ENCODE measurements at places on chromosomes 13 and 19.

- DNase-seq, result no peak
Measured at GRCh38 chr13:34409496-34410182, 532.4 kb upstream of the NBEA start.

DNA sequence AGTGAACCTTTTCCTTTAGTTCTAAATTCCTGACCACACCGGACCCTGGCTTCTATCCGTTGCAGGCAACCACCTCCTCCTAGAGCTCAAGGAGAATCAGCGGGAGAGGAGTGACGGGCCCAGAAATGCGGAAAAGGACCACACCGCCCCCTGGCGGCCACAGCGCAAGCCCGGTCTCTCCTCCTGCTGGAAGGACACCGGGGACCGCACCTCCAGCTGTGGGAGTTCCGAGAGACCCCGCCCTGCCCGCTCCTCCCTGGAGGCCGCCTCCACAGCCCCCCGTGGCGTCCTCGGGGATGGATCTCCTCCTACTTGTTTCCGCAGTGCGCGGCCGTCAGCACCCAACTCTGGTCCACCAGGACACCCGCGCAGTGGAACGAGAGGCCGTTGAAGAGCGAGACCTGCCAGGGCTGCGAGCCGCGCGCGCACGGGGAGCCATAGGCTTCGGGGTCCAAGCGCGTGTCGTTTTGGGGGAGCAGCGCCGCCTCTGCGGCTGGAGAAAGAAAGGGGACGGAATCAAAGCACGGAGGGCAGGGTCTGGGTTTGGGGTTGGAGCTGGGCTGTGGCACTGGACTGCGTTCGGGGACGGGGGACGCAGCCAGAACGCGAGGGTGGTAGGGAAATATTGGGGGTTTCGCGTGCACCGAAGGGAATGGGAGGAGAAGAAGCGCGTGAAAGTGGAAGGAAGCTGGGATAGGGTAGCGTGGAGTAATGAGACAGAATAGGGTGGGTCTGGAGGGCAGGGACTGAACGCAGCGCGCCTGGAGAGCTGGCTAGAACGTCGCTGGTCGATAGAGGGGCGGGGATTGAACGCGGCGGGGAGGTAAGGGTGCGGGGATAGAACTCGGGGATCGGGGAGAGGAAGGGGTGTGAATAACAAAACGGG is 2.5 kb downstream of the KLK10 start:
- DNase-seq, result peak; percentile 71

GRCh38 chr19:6358003-6358402 is 3.3 kb upstream of the CLPP start:
- DNase-seq, result no peak

- peak; percentile 88 for DNase-seq
Measured at GRCh38 chr19:3986260-3987041, 1.2 kb upstream of the EEF2 start.

- DNase-seq, result no peak
Measured at GRCh38 chr13:108154421-108154858, 60.9 kb downstream of the LIG4 start.

DNA sequence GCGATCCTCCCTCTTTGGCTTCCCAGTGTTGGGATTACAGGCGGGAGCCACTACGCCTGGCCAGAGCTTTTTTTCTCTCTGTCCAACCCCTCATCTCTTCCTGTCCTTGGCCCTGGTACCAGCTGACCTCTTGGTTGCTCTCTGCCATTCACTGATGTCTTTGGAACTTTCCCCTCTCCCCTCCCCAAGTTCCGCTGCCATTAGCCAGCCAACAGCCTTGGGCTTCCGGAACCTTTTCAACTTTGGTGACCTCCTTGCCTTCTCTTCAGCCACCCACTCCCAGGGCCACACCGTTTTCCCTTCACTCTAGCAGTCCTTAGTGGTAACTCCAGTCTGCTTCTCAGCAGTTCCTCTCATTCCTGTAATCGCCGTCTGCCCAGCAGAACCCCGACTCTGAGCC is 4.3 kb downstream of the WTIP start:
- no peak for DNase-seq

- no peak for DNase-seq
Measured at GRCh38 chr13:50437252-50437651, 406.2 kb downstream of the DLEU7 start.

DNA sequence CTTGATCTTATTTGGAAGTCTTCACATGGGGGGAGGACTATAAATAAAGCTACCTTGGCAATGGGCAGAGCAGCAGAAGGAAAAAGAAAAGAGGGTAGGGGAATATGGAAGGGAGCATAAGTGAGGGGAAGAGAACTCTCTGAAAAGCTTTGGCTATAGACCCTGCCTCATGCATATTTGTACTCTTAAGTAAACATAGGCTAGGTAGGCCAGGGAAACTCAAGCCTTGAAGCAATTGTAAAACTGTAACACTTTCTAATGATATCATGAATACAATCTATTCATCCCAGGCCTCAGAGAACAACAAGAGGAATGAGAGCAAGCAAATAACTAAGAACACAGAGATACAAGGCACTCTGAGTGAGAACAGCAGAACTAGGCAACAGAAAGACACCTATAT is 20.4 kb downstream of the MYCBP2 start:
- no peak for DNase-seq

DNA sequence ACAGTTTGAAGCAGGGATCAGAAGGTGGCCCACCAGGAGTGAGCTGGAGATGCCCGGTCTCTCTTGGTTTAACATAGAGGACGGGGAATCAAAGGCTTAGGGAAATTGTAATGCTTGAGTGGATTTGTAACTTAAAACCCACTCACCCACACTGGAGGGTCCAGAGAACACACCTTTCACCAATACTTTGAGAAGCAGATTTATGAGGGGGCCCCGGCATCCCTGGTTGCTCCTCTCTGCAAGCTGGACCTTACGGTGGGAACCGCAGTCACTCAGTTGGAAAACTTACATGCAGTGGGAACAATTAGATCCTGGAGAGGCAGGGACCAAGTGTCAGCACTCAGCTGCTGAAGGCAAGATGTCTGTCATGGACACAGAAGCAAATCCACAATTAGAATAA is 20.5 kb downstream of the PPP5C start:
- no peak for DNase-seq

GRCh38 chr13:44243198-44243857 is 130.3 kb upstream of the SERP2 start:
- DNase-seq, result peak; percentile 80

GRCh38 chr13:102309110-102309509 is 92.7 kb downstream of the FGF14 start:
- no peak for DNase-seq

DNA sequence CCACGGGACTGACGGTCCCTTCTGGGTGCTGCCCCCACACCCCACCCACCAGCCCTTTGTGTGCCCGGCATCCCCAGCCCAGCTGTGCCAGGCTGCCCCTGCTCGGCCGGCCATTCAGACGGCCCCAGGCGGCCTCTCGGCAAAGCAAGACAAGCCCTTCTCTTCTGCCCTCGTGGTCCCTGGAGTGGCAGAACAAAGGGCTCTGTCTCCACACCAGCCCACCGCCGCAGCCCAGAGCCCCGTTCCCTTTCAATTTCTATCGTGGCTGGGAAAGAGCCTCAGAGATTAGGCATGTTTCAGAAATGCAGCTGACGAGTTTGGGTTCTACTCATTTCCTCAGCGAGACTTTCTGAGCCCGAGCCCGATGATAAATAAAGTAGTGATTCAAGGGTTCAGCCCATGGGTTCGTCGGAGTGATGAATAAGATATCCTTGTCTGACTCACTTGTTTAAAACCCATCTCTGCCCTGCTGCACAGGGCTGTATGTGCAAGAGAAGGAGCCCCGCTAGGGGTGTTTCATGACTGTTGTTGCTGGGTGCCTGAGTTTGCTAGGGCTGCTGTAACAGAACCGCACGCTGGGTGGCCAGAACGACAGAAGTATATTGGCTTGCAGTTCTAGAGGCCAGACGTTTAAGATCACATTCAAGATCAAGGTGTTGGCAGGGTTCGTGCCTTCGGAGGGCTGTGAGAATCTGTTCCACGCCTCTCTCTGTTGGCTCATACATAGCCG is 4.3 kb downstream of the MYO9B start:
- peak; percentile 18 for DNase-seq

- no peak for DNase-seq
Measured at GRCh38 chr13:102289606-102290005, 112.2 kb downstream of the FGF14 start.

DNA sequence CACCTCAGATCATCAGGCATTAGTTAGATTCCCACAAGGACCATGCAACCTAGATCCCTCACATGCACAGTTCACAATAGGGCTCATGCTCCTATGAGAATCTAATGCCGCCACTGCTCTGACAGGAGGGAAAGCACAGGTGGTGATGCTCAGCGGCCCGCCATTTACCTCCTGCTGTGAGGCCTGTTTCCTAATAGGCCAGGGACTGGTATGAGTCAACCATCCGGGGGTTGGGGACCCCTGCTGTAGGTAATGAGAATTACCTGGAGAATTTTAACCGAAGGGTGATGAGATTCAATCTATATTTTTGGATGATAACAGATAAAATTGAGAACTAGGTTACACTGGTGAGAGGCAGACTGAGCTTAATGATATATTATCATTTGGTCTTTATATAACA is 101.4 kb downstream of the LACC1 start:
- no peak for DNase-seq

DNA sequence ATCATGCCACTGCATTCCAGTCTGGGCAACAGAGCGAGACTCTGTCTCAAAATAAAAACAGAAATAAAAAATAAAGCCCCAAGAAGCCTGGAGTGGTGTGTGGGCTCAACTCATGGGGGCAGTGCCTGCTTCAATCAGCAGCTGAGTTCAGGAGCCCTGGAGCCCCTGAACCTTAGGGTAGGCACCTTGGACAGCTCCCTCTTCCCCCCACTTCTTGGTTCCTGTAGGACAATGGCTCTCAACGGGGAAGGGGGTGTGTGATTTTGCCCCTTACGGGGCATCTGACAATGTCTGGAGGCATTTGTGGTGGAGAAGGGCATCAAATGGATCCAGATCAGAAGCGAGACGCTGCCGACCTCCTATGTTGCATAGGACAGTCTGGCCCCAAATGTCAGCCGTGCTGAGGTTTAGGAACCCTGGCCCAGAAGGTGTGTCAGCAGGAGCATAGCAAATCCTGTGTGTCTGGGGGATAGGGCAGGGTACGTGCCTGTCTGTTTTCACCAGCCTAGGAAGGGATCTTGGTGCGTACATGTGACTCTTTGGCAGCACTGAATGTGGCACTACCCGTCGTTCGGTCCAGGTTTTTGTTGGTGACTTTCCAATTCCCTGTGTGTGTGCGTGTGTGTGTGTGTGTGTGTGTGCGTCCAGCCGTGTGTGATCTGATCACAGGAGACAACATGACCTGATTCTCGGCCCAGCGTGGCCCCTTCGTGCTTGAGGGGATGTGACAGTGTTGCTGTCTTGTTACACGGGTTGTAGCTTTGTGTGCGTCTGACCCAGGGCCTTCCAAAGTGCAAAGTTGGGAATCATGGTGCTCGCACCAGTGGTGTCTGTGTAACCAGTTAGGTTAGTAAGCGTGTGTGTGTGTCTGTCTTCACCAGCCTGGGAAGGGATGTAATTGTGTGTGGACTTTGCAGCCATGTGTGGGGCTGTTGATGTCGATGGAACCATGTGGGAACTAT is 7.5 kb downstream of the IGLON5 start:
- no peak for DNase-seq

- no peak for DNase-seq
Measured at GRCh38 chr13:26446751-26447150, 110.7 kb upstream of the WASF3 start.

DNA sequence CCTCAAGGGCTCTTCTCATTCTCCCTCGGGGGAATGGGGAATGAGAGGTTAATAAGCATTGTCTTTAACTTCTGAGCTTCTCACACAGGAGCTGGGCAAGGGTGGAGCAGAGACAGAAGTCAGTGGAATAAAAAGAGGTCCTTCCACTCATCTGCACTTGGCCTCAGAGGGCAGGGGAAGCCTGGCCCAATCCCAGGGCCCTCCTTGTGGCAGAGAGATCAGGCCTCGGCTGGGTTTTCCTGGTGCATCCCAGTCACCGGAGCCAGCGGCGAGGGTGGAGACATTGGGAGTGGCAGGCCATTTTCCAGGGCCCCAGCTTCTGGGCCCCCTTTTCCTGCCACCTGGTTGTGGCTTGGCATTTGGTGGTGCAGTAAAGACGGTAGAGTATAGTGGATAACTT is 10.6 kb downstream of the CALM3 start:
- no peak for DNase-seq

- DNase-seq, result no peak
Measured at GRCh38 chr19:33684538-33685232, 62.9 kb downstream of the CHST8 start.

- no peak for DNase-seq
Measured at GRCh38 chr19:7552781-7553180, 17.3 kb downstream of the PNPLA6 start.

GRCh38 chr13:31699650-31700049 is 39.7 kb upstream of the RXFP2 start:
- no peak for DNase-seq

DNA sequence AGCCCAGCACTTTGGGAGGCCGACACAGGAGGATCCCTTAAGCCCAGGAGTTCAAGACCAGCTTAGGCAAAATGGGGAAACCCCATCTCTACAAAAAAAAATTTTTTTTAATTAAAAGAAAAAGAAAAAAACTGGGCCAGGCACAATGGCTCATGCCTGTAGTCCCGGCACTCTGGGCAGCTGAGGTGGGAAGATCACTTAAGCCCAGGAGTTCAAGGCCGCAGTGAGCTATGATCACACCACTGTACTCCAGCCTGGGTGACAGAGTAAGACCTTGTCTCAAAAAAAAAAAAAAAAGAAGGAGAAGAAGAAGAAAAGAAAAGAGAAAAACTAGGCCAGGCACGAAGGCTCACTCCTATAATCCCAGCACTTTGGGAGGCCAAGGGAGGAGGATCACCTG is 4.3 kb downstream of the ELL start:
- DNase-seq, result no peak

- DNase-seq, result no peak
Measured at GRCh38 chr19:39951686-39952085, 17.3 kb upstream of the FCGBP start.

DNA sequence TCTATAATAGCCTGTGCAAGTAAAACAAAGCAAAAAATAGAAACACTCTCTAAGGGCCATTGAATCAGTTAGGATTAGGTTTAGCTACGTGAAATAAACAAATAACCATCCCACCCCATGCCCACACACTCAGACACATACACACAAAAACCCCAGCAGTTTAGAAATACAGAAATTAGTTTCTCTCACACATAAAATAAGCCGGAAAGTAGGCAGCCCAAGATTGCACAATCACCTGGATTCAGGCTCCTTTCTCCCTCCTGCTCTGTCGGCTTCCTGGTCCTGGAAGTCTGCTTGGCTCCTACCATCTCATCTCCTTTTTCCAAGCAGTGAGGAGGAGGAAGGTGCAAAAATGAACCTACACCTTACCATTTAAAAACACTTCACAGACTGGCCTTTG is 22.6 kb upstream of the USP12 start:
- no peak for DNase-seq
